ENCODE measurements at places on chromosomes 7 and 10.
A peak's percentile ranks its signal among the peaks of the same experiment; 100 is the strongest.

- DNase-seq, result peak; percentile 84
These were observed 22.5 kb downstream of the GSTO2 start for GRCh38 chr10:104291439-104291951.

DNA sequence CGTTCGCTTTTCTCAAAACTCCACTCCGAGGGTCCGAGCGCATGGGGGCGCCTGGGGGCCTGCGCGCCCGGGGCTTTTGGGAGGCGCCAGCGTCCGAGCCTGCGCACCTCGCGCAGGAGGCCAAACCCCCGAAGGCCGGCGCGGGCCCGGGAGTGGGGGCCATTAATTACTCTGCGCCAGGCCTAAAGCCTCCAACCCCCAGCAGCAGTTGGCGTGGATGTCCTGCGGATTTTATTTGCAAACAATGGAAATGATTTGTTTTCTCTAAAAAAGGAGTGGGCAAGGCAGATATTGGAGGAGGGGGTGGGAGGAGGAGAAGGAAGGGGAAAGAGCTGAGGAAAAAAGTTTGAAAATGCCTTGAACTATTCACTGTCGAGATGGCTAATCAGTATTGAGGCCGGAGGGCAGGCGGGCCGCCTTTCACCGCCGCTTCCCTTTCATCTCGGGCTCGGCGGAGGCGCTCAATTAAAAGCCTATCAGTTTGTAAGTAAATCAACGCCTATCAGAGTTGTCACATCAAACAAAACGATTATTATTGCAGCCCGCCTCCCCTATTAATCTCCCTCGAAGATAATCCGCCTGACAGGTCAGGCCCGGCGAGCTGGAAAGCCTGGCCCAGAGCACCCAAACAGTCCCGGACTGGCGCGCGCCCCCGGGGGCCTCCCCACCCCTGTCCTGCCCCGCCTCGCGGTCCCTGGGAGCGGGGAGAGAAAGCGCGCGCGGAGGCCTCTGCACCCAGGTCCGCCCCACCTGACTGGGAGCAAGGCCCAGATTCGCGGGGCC, 3.4 kb upstream of the ZNF503 start:
- no peak for DNase-seq

GRCh38 chr7:158127241-158127640, 460.4 kb downstream of the PTPRN2 start:
- DNase-seq, result no peak

GRCh38 chr10:17669185-17669872, 25.4 kb downstream of the STAM start:
- DNase-seq, result no peak

DNA sequence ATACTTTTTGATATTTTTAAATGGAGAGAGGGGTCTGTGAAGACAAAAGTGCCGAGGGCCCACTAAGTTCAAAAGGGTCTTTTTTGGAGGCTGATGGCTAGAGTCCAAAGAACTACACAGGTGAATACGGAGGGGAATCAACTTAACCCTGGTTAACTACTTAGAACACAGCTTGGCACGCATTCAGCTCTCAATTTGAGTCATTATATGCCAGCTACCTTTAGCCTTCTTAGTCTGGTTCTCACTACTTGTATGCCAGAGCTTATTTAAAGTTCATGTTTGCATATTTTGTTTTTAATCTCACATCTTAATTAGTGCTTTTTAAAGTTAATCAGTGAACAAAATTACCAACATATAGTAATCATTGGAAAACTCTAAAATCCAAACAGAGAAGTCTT, 80.8 kb downstream of the VWDE start:
- no peak for DNase-seq

- no peak for DNase-seq
These were observed 175.7 kb upstream of the AUTS2 start for GRCh38 chr7:69422574-69422985.
